ENCODE measurements at places on chromosomes 6 and 20.

DNA sequence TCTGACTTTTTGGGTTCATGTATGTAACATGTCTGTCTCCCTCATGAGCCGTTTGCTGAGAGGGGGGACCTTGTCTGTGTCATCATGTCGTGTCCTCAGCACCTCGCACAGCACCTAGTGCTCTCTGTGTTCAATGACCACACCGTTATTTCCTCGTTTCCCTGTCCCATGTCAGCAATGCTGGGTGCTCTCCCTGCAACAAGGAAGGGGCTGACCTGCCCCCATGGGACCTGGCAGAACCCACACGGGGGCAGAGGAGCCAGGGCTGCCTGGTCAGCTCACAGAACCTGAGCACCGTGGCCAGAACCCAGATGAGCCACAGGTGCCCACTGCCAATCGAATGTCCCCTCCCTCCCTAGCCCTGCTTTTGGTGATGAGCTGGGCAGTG is 7.3 kb downstream of the ADA start:
- no peak for DNase-seq

- no peak for DNase-seq
These were observed 115.2 kb downstream of the CEBPB start for GRCh38 chr20:50305636-50306477.

DNA sequence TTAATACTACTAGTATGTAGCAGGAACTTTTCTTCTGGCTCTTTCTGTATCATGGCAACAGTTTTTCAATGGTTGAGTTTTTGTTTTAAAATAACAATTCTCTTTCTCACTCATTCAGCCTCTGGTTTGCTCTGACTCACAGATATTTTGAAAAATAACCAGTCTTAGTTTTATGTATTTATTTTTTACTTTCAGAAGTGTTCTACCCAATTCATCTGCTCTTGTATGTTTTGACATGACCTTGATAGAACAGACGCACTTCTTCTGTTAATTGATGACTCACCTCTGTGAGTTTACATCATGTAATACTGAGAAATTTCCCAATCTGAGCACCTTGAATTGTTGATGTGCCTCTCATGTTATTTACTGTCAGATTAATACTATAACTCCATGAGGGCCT is 178.9 kb downstream of the SASH1 start:
- no peak for DNase-seq

GRCh38 chr20:63014710-63015109 is 7.9 kb upstream of the BHLHE23 start:
- DNase-seq, result no peak

GRCh38 chr6:90818163-90818562 is 231.3 kb upstream of the MAP3K7 start:
- DNase-seq, result no peak
